ENCODE measurements at places on chromosomes 2 and 18. TPM values are rescaled to one million over a fixed set of nuclear protein-coding genes. Genes with fewer than 3 reads are reported as not detected.

DNA sequence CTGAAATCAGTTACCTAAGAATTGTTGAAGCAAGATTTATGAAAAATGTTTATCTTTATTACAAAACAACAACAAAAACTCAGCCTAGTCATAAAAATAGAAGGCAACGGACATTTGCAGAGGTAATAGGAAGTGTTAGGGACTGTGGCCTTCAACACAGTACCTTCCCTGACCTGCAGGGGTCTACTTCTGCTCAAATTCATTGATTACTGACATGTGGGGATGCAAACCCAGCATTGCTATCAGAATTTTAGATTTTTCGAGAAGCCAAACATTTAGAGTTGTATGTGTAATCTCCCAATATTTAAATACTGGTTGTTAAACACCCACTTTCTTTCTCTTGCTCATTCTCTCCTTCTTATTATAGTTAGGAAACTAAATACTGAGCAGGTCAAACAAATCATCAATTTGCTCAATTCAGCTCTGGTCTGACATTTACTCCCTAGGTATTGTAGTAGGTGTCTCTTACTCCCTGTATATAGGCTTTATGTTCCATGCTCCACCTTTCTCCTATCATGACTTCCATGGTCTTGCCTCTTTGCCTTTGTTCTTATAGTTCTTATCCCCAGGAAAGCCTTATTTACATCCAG, 198.5 kb downstream of the UBE2E3 start:
- DNase-seq = no peak

Gene CHST9
- total RNA-seq = not detected

Gene DSC2
- total RNA-seq = under 0.01 TPM

Gene PUM2
- 47.5 TPM for total RNA-seq

DNA sequence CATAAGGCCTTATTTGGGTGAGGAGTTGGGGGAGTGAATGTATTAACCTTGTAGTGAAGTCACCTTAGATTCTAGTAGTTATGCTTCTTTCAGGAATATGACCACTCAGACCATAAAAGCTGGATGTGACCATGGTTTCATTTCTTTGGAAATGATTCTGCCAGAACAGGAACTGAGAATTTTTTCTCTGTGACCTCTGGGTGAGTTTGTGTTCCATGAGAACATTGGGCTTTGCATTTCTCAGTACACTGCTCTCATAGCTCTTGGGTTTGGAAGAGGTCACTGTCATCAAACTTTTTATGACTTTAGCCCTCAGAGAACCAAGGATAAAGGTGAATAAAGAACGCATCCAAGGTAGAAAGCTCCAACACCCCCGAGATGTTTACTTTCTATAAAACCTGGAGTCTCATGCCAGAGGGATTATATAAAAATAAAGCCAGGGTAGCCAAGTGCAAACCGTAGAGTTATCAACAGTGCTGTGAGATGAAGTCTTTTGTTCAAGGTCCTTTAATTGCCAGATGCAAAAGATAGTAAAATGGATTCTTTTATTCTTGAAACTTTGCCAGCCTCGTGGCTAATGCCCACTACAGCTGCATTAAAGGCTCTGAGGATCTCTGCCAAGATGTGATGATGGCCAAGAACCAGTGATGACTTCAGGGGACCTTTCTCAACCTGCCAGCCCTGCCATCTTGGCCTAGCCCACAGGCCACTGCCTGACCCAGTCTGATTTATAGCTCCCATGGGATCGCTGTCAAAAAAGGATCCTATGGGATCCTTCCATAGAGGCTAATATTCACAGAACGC, 27.8 kb upstream of the MAT2A start:
- peak; percentile 29 for DNase-seq

GRCh38 chr18:43863180-43863579, 585.9 kb upstream of the SYT4 start:
- no peak for DNase-seq

Gene GALR1
- not detected for total RNA-seq

Gene CCDC148
- not detected for total RNA-seq

- DNase-seq = no peak
Measured at GRCh38 chr18:51051105-51051712, 21.2 kb downstream of the SMAD4 start.

Gene REG3G
- not detected for total RNA-seq

- peak; percentile 82 for DNase-seq
Measured at GRCh38 chr2:223465793-223466192, 136.4 kb downstream of the SCG2 start.

Gene MRPL33
- total RNA-seq = 75.8 TPM

- no peak for DNase-seq
Measured at GRCh38 chr2:226800941-226801784, 1.5 kb upstream of the IRS1 start.

- no peak for DNase-seq
Measured at GRCh38 chr18:28922936-28923335, 746.0 kb upstream of the CDH2 start.

Gene SCN9A
- total RNA-seq = 0.33 TPM

- DNase-seq = no peak
Measured at GRCh38 chr2:39431592-39432316, 5.3 kb downstream of the MAP4K3 start.

Gene MGAT4A
- 65.4 TPM for total RNA-seq

GRCh38 chr2:46230115-46230571, 67.1 kb upstream of the EPAS1 start:
- no peak for DNase-seq

DNA sequence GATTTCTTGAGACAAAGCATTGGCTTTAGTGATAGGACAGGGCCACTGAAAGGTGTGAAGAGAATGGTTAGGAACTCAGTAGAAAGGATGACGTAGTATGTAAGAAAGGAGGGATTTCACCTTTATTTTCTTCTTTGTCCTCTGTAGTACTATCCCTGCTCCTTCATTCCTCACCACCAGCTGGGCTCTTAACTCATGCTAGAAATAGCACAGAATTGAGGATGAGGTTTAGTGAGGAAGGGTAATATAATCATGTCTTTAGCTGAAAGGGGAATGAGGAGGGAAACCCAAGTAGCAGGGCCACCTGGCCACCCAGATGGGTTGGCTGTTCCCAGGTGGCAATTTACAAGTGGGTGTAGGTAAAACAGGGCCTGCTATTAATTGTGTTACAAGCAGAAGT, 15.2 kb downstream of the ACVR2A start:
- no peak for DNase-seq

- no peak for DNase-seq
Measured at GRCh38 chr2:237315170-237315828, 98.7 kb downstream of the COL6A3 start.

DNA sequence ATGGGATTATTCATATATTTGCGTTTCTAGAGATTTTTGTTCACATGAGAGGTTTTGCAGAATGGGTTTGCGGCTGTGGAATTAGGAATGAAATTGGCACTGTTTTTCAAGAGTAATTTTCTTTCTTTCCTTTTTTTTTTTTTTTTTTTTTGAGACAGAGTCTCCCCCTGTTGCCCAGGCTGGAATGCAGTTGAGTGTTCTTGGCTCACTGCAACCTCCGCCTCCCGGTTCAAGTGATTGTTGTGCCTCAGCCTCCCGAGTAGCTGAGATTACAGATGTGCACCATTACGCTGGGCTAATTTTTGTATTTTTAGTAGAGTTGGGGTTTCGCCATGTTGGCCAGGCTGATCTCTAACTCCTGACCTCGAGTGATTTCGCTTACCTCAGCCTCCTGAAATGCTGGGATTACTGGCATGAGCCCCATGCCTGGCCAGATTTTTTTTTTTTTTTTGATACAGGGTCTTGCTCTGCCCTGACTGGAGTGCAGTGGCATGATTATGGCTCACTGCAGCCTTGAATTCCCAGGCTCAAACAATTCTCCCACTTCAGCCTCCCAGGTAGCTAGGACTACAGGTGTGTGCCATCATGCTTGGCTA, 65.3 kb downstream of the MIB1 start:
- DNase-seq = no peak

- DNase-seq = no peak
Measured at GRCh38 chr2:201279079-201279478, 18.7 kb downstream of the CASP8 start.

Gene ICOS
- not detected for total RNA-seq

DNA sequence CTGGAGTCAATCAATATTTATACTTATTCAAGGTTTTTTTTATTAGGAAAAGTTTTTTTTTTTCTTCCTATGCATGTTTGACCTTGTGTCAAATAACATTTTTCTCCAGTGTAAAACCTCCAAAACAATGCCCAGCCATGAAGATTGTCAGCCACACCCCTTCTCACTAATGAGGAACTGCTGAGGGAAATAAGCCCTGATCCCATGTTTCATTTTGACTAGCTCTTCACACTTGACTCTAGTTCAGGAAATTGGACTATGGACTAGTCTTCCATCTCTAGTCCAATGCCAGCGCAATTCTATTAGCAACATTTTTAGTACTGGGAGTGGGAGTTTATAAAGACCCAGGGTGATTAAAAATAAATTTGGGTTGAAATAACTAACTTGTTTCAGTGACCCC, 275.6 kb upstream of the CXCR4 start:
- DNase-seq = no peak

DNA sequence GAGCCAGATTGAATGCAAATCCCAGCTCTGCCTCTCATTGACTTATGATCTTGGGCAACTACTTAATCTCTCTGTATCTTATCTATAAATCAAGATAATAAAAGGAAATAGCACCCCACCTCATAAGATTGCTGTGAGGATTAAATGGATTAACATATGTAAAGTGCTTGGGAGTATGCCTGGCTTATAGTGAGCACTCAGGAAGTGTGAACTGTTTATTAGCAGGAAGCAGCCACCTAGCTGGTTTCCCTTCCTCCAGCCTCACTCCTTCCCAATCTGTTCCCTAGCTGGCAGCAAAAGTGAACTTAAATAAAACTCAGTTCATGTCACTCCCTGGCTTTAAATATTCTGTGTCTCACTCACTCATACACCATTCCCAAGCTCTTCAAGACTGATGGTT, 526.6 kb upstream of the PKDCC start:
- no peak for DNase-seq

- no peak for DNase-seq
Measured at GRCh38 chr2:214730800-214731407, 78.6 kb downstream of the BARD1 start.

GRCh38 chr2:3610415-3610814, 15.5 kb downstream of the COLEC11 start:
- DNase-seq = no peak

Gene RIT2
- total RNA-seq = not detected

- no peak for DNase-seq
Measured at GRCh38 chr18:45106331-45106774, 425.7 kb downstream of the SETBP1 start.

Gene OSR1
- total RNA-seq = not detected

Gene CD8B2
- total RNA-seq = not detected

Gene NR4A2
- total RNA-seq = 0.11 TPM

GRCh38 chr2:38122344-38122743, 46.4 kb upstream of the CYP1B1 start:
- DNase-seq = no peak

GRCh38 chr2:127083819-127084503, 23.0 kb downstream of the BIN1 start:
- DNase-seq = peak; percentile 53

Gene COLEC12
- 24.3 TPM for total RNA-seq

GRCh38 chr2:95087379-95087778, 34.2 kb downstream of the MRPS5 start:
- no peak for DNase-seq

Gene FOXD4L1
- total RNA-seq = 0.11 TPM

Gene PSMA8
- not detected for total RNA-seq

DNA sequence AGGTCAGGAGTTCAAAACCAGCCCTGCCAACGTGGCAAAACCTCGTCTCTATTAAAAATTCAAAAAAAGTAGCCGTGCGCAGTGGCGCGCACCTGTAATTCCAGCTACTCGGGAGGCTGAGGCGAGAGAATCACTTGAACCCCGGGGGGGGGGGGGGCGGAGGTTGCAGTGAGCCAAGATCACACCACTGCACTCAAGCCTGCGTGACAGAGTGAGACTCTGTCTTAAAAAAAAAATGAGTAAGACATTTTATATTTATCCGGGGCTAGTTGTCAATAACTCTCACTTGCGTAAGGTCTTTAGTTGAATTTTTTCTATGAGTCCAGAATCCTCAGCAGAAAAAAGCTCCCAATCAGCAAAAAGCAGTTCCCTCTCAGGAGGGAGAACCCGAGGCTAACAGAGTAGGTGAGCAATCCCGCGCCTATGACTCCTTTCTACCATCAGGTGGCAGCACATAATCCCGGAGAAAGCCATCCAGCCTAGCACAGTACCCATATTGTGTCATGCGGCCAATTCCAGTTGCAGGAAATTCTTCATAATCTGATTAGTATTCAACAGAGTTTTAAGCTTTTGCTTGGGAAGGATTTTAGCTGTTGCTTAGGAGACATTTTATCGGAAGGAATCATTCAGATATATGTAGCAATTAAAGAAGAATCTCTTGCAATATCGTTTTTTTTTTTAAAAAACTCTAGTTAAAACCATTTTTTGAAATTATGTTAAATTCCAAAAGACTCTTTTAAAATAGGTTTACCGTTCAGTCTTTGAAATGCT, 11.9 kb upstream of the CRYGA start:
- peak; percentile 33 for DNase-seq

Data from pulmonary artery endothelial cell (primary cell).